Hematopoietic multipotent progenitor cell treated with erythropoietin and hydrocortisone succinate and interleukin-3 and kit ligand, for 15 days (in vitro differentiated cells): ENCODE measurements at places on chromosomes 2 and 18.
A peak's percentile ranks its signal among the peaks of the same experiment; 100 is the strongest.

DNA sequence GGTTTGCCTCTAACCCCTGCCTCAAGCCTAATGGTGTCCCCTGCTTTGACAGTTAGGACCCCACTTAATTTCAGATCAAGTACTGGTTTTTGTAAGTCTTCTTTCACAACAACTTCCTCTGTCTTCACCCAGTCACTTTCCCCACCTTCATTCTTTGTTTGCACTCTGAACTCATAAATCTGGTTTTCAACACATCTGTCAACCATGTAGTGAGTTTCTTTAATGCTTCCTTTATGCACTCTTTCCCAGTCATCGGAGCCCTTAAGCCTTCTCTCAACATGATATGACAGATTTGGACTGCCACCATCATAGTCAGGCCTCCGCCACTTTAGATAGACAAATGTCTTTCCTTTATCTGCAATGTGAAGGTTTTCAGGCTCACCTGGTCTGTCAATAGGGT, 109.1 kb downstream of the PLEKHA3 start:
- DNase-seq: no peak

- no peak for DNase-seq
Observed at GRCh38 chr2:241936457-241937133, 67.1 kb downstream of the RTP5 start.

GRCh38 chr2:216030216-216030615, 16.9 kb upstream of the MREG start:
- no peak for DNase-seq

DNA sequence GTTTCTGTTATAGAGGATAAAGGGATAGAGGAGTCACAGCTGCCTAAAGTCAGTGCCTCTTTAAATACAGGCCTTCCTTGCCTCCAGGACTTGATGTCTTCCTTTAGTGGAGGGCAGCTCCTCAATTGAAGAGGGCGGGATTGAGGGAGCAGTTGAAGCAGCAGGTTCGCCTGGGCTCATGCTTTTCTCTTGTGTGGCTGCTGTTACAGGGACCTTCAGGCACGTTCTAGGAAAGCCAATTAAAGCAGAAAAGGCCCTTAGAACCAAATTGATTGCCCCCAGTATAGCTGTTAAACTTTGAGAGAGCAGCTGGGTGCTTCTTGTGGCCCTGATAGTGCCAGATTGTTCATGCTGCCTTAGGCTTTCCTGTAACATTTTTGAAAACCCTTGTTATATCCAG, 42.0 kb upstream of the LTBP1 start:
- DNase-seq: no peak

DNA sequence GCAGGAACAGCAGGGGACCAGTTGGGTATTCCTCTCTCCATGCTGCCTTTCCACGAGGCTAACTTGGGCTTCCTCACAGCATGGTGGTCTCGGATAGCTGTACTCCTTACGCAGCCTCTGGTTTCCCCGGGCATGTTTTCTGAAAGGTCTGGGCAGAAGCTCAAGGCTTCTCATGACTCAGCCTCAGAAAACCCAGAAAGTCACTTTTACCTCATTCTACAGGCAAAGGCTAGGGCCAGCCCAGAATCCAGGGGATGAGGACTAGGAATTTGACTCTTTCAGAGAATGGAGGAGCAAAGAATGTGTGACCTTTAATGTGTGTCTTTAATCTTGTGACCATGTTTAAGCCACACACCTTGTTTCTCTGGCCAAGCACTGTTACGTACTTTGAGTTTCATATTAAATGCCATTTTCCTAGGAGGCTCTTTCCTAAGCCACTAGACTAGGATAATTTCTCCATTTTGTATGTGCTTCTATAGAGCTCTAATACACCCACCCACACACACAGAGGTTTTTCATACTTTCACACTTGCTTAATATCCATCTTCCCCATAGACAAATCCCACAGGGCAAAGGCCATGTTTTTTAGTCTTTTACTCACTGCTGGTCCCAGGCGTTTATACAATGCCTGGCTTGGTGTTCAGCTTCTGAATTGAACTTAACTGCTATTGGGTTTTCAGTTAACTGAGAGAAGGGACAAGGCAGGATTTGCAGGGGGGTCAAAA, 77.3 kb downstream of the LONRF2 start:
- no peak for DNase-seq

DNA sequence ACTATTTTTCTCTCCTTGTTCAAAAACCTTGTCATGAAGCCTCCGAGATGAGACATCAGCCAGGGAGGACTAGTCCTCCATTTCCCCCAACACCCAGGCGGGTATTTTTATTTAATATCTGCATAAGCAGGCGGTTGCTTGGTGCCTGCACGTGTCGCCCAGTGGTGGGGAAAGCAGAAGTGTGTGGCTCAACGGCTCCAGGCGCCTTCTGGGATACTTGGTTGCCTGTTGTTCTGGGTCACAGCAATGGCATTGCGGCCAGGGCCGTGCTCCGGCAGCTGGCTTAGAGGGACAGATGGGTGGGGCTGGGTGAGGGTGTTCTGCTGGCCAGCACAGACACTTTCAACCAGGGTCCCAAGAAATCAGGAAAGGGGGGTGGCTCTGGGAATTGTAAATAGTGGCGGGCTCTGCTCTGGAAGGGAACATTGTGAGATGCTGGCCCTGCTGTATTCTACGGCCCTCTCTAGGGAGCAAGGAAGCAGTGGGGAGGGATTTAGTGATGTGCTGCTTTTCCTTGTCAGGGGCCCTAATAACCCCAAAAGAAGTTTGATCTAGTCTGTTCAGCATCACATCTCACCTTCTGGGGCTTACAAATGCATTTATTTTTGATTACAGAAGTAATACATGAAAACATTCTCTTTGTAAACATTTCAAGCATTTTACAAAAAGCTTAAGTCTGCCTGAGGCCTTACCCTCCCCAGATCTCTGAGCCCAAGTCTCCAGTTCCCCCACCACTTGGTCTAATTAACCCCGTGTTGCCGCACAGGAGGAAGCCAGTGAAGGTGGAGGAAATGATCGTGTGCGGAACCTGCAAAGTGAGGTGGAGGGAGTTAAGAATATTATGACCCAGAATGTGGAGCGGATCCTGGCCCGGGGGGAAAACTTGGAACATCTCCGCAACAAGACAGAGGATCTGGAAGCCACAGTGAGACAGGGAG, 1.1 kb downstream of the VAMP8 start:
- DNase-seq: peak; percentile 21

DNA sequence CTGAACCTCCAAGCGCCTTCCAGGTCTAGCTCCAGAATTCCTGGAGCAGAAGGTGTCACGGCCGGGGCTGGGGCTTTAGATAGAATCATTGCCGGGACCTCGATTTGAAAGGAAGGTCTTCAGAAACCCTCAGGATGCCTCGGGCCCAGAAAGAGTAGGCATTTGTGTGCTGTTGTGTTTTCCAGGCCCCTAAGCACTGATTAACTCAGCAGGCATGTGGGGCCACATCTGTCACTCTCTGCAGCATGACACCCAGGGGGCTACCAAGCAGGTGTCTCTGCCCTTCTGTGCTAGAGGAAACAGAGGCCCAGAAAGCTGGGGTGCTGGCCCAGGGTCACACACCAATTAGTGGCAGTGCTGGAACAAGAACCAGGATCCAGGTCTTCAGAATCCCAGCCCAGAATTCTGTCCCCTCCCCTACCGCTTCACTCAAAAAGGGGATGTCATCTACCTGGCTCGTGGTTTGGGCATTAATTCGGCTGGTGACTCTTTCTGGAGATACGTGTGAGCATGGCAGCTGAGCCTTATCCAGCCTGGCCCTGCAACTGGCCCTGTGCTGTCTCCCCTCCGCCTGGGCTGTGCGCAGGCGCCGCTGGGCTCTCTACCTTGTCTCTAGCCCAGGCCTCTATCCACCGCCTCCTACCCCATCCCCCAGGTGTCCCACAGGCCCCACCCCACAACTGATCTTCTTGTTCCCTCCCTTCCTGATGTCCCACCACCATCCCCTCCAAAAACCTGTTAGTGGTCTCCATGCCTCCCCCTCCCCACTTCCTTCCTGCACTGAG, 245.4 kb downstream of the ATAD2B start:
- DNase-seq: no peak
